A549 (cell line): ENCODE measurements at places on chromosomes 6 and 20.
A peak's percentile ranks its signal among the peaks of the same experiment; 100 is the strongest.

DNA sequence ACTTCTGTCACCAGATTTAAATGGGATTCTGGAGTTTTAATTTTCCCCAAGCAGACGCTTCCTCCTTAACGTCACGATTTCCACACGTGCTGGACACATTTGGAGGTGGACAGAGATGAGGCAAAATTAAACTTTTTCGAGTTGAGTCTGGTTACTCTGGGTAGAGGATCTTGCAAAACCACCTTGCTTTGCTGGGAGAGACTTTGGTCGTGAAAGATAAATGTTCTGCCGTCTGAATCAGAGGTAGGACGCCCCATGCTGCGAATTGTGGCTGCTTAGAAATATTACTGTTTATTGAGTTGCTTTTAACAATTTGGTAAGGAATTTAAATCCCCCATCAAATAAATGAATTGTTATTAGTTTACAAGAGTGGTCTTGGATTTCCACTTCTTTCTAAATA lies 46.8 kb downstream of the CTCFL start:
- DNase-seq, result no peak

DNA sequence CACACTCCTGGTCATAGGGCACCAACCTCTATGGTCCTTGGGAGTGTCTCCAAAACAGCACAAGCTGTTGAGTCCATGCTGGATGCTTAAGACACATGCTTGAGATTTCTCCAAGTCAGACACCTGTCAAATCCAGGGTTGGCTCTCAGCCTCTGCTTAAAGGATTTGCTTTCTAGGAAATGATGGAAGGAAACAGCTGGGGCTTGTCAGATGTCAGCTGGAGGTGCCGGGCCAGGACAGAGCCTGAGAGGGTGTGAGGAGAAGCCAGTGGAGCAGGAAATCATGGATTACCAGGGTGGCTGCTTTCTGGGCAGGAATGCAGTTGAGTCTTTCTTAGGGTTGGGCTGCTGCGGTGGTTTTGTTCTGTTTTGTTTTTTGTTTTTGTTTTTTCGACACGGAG lies 83.0 kb upstream of the FAM184A start:
- no peak for DNase-seq

DNA sequence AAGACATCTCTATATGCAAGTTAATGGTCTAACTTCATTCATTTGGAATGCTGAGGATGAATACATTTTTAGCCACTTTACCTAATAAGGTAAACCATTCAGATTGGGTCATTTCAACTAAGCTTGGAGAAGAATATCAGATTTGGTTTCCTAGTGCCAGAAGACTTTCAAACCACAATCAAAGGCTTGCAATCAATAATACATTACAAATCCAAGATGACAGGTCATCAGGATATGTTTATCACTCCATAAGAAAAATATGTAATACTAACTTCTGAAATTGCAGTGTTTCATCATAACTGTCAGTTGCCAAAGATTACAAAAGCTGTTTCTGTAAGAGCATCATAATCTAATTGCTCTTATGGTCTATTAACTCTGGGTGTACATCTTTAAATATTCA lies 654.0 kb downstream of the COL12A1 start:
- DNase-seq, result no peak

- DNase-seq, result no peak
These were observed 47.3 kb upstream of the CLDN20 start for GRCh38 chr6:155216312-155217046.

- no peak for DNase-seq
These were observed 37.5 kb upstream of the KLHL31 start for GRCh38 chr6:53703047-53703446.

DNA sequence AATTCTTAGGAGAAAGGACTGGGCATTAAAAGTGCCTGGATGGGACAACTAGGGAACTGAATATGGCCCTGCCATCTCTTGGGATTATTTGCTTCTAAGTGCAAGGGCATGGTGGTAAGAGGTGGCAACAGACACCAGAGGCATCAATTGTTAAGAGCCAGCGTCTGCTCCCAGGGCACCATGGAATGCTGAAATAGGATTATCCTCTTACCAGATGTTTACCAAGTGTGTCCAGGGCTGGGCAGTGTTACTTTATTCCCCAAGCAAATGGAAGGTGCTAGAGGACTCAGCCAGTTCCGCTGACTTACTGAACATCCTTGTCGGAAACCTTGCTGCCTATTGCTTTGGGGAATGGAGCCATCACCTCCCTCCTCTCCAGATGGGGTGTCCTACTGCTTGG lies 273.6 kb upstream of the SUPT3H start:
- no peak for DNase-seq

DNA sequence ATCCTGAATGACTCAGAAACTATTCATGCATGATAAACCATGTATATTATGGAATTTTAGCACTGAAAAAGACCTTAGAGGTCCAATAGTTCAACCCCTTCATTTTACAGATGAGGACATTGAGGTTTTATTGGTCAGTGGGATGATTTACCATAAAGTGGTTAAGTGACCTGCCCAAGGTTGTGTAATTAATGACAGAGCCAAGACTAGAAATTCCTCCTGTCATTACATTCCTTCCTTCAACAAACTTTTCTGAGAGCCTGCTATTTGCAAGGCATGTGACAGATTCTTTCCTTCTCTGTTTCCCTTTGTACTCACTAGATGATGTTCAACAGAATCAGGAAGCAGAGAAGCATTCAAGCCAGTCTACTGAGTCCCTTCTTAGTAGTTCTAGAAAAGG lies 170.7 kb upstream of the KCNK16 start:
- no peak for DNase-seq

- no peak for DNase-seq
These were observed 109.1 kb upstream of the TIAM2 start for GRCh38 chr6:154886016-154886415.

GRCh38 chr20:19815553-19815991 lies 57.5 kb downstream of the RIN2 start:
- DNase-seq, result peak; percentile 96

DNA sequence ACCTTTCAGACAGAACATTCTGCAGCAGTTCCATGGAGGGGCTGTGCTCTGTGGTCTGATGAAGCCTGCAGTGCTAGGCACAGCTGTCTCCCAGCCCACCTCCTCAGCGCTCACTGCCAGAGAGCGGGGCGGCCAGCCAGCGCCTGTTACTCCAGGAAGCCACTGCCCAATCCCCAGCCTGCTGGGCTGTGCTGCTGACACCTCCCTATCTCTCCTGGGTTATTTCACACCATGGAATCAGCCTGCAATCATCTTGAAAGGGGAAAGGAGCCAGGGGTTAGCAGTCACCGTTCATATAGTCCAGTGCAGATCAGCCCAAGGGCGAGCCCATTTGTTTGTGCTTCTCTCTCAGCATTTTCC lies 46.3 kb upstream of the NHSL1 start:
- no peak for DNase-seq

- no peak for DNase-seq
These were observed 32.2 kb downstream of the PMEPA1 start for GRCh38 chr20:57677584-57677982.

DNA sequence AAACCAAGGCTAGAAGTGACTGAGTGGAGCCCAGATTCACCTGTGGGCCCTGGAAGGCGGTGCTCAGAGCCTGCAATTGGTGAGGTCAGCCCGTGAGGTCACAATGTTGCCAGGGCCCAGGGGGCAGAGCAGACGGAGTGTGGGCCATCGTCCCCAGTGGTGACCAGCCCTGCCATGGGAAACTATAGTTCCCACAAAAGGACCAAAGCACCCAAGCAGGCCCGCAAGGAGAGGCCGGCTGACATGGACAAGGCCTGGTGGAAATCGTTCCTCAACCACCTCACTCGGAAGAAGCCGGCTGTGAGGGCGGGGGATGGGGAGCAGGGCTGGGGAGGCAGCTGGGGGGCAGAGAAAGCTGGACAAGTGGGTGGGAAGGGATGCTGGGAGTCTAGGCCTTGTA lies at the start of gene C20orf144:
Gene C20orf144, plus strand, starts transcription at position 156 of the 400 bp plus-strand sequence. Its CDS starts 19 bp downstream, at position 175.
- no peak for DNase-seq

DNA sequence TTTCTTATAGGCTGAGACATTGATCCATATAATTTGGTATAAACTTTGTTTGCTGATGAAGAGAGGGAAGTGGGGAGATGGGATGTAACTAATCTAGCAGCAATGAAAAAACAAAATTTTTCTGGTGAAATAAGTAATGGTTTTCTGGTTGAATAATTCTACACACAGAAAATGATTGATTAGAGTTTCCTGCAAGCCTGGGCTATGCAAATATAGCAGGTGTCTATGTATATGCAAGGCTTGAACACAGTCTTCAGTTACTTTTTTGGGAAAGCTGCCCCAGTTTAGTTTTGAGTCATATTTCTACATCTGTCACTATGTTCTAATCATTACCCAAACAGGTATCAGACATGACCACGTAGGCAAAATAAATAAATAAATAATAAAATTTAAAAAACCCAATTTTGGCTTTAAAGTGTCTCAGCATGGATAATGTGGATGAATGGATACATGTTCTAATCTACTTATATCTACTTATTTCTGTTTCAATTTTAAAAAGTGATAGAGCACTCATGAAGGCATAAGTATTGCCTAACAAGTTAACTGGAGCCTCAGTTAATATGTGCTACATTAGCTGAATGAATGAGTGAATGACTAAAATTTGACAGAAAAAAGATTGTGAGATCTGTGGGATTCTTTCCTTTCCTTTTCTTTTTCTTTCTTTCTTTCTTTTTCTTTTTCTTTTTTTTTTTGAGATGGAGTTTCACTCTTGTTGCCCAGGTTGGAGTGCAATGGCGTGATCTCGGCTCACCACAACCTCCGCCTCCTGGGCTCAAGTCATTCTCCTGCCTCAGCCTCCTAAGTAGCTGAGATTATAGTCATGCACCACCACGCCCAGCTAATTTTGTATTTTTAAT lies 37.2 kb upstream of the TFB1M start:
- DNase-seq, result no peak

- no peak for DNase-seq
These were observed 1062.0 kb downstream of the HACE1 start for GRCh38 chr6:103797738-103798137.

DNA sequence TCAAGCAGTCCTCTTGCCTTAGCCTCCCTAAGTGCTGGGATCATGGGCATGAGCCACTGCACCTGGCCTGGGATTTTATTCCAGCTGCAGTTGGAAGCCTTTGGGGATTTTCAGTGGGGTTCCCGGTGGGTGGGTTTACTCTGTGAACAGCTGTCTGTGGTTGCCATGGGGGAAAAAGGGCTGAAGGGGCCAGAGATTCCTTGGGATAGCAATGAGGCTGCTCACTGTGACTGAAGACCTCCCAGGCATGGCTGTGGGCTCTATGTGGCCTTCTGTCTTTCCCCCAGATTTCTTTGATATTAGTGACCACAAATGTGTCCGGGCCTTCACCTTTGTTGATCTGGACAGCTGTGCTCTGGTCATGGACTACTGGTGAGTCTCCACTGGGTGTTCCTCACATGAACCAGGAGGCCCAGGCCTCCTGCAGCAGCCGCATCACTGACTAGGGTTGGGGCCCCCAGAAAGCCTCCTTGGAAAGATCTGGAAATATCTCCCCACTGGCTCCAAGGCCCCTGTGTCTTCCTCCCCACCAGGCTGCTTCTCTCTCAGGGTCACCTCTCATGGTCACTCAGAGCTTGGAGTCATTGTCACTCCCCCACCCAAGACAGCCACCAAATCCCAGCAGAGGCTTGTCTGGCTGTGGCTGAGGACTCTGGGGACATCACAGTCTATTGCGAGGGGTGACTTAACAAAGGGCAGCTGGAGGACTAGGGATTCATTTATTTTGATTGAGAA lies 33.4 kb downstream of the EFCAB8 start:
- no peak for DNase-seq

- no peak for DNase-seq
These were observed 278.3 kb downstream of the SOX4 start for GRCh38 chr6:21871831-21872230.

GRCh38 chr6:76881414-76881813 lies 581.9 kb downstream of the HTR1B start:
- DNase-seq, result no peak

GRCh38 chr20:49785852-49786175 lies 26.8 kb upstream of the SLC9A8 start:
- no peak for DNase-seq

DNA sequence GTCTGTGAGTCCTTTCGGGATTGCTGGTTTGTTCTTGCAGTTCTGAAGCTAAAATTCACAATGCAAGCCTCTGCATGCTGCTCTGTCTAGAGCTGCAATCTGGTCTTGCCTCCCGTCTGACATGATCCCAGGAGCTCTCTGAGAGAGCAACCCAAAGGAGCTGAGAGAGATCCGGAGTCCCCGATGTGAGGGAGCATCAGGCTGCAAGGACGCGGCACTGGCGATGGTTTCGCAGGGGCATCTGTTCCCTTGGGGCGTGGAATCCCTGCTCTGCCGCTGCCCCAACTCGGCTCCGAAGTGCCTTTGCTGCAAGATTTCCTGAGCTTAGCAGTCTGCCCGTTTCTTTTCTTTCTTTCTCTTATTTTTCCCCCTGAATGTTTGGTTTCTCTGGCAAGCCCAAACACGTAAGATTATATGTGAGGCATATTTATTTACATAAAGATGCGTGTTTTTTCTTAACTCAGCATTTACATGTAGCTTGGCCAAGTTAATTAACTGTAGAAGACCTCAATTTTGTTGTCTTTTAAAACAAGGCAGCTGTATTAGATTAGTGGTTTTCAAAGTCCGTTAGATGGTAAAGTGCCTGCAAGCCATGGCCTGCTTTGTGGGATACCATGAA lies 873.0 kb downstream of the KIF16B start:
- no peak for DNase-seq

DNA sequence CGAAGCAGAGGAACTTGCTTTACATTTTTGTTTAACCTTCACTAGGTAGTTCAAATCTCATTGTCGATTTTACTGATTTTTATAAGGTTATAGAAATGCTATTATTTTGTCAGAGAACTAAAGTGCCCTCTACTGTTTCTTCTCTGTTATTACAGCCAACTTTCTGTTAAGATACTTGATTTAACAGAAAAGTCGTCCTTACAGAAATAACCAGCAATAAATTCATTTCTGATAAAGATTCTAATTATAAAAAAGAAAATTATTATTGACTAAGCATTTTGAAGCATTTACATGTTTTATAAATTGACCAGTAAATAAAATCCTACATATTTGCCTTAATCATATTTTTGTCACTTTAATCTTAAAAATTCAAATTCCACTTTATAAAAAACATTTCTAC lies 60.8 kb downstream of the OGFRL1 start:
- DNase-seq, result peak; percentile 26

DNA sequence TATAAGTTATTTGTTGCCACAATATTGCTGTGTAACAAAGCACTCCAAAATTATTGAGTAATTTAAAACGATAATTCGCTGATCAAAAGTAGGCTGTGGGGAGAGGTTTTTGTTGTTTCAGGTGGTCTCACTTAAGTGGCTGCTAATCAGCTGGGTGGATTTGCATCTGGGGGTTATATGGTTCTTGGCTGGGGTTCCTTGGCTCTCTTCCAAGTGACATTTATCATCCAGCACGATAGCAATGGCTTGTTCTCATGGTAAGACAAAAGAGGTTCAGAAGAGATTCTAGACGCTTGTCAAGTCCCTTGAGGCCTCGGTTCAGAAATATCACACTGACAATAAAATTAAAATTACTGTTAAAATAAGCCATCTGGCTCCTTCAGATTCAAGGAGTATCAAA lies 1648.8 kb downstream of the GRIK2 start:
- no peak for DNase-seq

- no peak for DNase-seq
These were observed 7.9 kb downstream of the TAAR1 start for GRCh38 chr6:132651062-132651461.

GRCh38 chr6:63672582-63673129 lies 37.1 kb downstream of the PHF3 start:
- DNase-seq, result no peak

GRCh38 chr6:36066817-36067216 lies 39.2 kb downstream of the MAPK14 start:
- no peak for DNase-seq

GRCh38 chr20:44704551-44704971 lies 10.6 kb upstream of the CCN5 start:
- DNase-seq, result no peak
